Fibroblast of skin of left biceps (primary cell): ENCODE measurements at places on chromosomes 2 and 18.

- no peak for DNase-seq
Measured at GRCh38 chr2:74131901-74132300, 15.8 kb downstream of the BOLA3 start.

DNA sequence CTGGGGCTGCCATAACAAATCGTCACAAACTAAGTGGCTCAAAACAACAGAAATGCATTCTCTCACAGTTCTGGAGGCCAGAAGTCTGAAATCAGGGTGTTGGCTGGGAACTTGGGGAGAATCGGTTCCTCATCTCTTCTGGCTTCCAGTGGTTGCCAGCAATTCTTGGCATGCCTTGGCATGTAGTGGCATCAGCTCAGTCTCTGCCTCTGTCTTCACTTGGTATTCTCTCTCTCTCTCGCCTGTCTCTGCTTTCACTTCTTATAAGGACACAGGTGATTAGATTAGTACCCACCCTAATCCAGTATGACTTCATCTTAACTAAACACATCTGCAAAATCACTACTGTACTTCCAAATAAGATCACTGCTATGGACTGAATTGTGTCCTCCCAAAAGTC, 695.4 kb upstream of the ID2 start:
- no peak for DNase-seq

DNA sequence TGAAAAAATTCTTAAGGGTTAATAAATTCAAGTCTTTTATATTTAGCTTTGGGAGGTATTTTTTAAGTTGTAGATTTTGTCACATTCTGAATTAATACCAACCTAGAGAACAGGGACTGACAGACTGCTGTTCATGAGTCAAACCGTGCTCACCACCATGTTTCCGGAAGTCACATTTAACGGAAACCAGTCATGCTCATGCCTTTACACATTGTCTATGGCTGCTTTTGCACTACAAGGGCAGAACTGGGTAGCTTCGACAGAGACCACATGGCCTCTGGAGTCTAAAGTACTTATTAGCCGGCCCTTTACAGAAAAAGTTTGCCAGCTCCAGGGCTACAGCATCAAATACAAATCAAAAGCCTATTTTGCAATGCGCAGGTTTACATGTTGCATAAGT, 33.3 kb downstream of the LONRF2 start:
- no peak for DNase-seq

- no peak for DNase-seq
Measured at GRCh38 chr2:225437319-225437718, 37.8 kb downstream of the NYAP2 start.

GRCh38 chr18:38368246-38368645, 802.6 kb upstream of the CELF4 start:
- DNase-seq = no peak

- peak; percentile 42 for DNase-seq
Measured at GRCh38 chr2:203685081-203685621, 21.3 kb upstream of the CD28 start.

GRCh38 chr18:74799542-74799941, 201.9 kb downstream of the ZNF407 start:
- no peak for DNase-seq

DNA sequence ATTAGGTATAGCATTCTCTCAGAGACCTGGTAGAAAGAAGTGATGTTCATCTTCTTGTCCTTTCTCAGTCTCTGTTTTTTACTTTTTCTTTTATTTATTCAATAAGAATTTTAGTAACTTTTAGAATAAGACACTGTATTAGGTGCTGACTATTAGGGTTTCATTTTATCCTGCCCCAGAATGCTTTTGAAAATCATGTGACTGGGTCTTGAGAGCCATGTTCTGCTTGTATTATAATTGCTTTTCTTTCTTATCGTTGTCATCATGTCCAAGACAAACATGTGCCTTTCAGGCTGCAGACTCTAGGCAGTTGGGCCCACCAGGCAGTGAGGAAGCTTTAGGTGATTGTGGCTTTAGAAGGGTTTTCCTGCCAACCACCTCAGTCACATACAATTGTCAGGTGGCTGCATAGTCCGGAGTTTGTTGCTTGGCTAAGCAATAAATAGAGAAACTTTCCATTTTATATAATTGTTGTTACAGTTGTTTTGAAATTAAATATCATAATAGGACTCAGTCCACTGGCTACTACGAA, 15.1 kb downstream of the GRHL1 start:
- DNase-seq = no peak

GRCh38 chr2:131035826-131036231, 57.4 kb downstream of the FAM168B start:
- DNase-seq = no peak

DNA sequence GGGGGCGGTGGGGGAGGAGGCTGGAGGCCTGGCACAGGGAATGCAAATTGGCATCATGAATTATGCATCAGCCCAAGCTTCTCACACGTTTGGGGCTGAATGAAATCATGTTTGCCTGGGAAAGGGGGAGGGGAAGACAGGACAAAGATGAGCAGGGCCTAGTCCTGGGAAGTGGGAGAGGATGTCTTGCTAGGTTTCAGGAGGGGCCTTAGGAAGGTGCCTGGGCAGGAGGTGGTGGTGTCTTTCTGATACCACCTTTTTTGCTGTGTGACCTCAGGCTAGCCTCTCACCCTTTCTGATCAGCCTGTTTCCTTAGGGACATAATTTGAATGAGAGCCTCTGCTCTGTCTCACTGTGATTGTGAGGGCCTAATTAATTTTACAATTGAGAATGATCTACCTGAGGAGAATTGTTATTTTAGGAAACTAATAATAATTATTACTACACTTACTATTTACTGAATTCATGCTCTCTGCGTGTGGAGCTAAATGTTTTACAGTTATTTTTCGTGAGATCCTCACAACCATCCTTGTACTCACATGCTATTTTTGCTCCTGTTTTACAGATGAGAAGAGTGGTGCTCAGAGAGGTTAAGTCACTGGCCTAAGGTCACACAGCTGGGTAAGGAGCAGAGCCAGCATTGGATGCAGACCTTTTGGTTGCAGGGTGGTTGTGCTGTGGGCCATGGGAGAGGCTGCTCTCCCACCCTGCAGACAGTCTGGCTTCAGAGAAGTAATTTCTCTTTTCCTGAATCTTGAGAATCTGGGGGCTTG, 39.6 kb downstream of the INHBB start:
- no peak for DNase-seq

DNA sequence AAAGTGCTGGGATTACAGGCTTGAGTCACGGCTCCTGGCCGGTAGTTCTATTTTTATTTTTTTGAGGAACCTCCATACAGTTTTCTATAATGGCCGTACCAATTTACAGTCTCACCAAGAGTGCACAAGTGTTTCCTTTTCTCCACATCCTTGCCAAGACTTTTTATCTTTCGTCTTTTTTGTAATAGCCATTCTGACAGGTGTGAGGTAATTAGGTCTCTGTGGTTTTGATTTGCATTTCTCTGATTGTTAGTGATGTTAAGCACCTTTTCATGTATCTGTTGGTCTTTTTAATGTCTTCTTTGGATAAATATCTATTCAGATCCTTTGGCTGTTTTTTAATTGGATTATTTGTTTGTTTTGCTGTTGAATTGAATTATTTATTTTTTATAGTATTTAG, 9.3 kb downstream of the ARMC9 start:
- DNase-seq = no peak

GRCh38 chr2:31258351-31258750, 24.4 kb downstream of the EHD3 start:
- DNase-seq = no peak

DNA sequence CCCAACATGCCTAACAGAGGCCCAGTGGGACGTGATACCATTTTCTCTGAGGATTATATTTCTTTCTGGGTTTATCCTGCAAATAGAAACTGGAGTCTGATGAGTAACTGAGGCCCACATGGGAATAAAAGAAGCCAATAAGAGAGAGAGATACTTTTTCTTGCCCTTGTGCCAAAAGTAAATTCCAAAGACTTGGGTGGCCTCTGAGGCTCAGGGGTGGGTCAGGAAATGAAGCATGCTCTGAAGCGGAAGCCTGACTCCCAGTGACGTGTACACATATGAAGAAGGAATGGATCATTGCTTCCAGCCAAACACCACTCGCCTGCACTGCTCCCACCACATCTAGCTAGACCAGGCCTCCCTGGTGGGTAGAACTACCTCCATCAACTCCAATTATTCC, 273.6 kb upstream of the NCKAP5 start:
- DNase-seq = peak; percentile 95

GRCh38 chr2:45782986-45783385, 131.5 kb downstream of the PRKCE start:
- no peak for DNase-seq

DNA sequence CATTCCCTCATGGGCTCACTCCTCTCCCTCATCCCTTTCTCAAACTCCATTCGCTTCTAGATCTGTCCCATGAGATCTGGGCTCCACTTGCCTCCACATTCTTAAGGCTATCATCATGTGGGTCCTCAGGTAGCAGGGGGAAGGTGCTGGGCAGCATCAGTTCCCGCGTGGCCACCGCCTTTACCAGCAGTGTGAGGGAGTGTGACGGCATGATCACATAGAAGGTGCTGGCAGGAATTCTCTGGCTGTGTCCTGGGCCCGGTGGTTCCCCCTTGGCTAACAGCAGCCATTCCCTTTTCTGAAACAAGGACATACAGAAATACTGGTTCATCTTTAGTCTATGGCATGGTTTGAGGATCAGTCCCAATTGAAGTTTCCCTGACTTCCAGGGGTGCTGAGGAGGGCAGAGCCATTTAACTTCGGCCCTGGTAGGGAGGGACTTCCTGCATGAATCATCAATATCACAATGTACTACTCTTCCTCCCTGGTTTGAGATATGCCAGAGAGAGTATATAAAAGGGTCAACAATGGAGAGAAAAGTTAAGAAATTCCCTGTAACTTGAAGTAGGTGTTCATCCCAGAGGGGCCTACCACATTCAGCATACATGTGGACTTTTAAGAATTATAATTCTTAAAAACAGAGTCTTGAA, 7.7 kb downstream of the DOK1 start:
- DNase-seq = no peak

DNA sequence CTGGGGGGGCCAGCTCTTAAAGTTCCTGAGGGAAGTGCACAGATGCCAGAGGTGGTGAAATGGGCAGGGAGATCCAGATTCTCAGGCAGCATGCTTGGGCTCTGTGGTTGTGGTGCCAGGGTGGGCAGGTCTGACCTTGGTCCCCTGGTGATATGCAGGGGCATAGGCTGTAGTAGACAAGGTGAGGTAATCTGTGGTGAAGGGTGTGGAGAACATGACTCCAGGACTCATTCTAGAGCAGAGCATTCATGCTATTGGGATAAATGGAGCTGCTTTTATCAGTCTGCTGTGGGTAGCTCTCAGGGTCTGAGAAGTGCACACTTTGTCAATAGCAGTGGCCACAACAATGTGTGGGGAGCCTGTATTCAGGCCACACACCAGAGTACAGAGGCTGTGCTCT, 16.9 kb downstream of the ACVR1C start:
- DNase-seq = no peak

DNA sequence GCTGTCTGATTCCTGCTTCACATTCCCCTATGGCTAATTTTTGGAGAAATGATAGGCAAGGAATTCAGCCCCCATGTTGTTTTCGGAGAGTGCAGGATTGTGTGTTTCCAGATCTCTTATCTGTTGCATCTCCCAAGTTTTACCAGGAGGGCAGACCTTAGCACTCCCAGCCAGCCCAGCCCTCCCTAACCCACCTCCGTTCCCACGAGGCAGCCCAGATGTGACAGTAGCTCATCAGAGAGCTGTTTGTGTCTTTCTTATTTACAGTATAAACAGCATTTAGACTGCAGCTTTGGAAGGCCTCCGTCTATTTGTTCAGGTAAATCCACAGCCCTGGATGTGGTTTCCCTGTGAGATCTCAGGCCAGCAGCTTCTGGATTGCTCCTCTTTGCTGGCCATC, 91.6 kb downstream of the THNSL2 start:
- DNase-seq = no peak

DNA sequence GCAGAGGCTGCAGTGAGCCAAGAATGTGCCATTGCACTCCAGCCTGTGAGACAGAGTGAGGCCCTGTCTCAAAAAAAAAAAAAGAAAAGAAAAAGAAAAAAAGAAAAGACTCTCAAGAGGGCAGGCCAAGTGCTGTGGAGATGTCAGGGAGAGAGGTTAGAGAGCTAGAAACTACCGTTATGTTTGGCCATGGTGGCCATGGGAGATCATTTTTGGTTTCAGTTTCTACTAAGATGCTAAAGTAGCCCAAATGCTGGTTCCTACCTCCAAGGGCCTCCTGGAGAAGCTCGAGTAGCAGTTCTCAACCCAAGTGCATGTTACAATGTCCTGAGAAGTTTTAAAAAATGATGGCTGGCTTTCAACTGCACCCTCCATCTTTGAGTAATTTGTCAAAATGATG, 47.4 kb upstream of the TCF4 start:
- no peak for DNase-seq

DNA sequence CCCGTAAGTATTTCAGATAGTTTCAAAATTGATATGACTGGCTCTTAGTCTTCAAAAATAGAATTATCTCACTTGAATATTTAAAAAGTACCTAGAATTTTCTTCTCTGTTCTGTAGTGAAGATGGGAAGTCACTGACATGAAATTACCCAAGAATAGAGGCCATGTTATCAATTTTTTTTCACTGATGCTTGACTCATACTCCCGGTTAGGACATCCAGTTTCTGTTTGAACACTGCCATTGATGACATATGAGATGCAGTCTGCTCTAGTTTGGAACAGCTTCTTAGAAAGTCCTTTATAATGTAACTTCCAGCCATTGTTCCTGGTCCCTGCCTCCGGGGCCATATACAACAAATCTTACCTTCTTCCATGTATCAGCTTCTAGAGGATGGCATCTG, 26.0 kb downstream of the MAP3K20 start:
- no peak for DNase-seq

GRCh38 chr18:49185623-49186022, 234.9 kb upstream of the SMAD7 start:
- DNase-seq = no peak

- DNase-seq = no peak
Measured at GRCh38 chr2:134290358-134290757, 36.5 kb downstream of the MGAT5 start.

DNA sequence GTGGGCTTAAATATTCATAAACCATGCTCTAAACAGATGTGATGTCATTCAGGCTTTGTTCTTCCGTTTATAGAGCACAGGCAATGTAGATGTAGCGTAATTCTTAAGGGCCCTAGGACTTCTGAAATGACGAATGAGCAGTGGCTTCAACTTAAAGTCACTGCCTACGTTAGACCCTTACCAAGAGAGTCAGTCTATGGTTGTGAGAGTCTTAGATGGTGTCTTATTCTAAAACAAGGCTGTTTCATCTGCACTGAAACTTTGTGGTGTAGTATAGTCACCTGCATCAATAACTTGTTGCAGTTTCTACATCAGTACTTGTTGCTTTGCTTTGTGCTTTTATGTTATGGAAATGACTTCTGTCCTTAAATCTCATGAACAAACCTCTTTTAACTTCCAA, 56.0 kb downstream of the PIK3C3 start:
- no peak for DNase-seq

GRCh38 chr2:121039679-121040078, 245.3 kb downstream of the TFCP2L1 start:
- no peak for DNase-seq

DNA sequence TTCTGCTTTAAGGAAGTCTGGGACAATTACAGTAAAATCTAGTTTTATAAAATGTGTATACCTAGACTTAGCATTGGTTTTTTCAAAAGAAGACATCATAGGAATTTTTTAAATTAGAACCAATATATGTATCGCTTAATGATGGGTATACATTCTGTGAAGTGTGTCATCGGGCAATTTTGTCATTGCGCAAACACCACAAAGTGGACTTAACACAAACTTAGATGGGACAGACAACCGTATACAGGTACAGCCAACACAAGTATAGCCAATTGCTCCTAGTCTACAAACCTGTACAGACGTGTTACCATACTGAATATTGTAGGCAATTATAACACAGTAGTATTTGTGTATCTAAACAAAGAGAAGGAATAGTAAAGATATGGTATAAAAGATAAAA, 12.7 kb downstream of the MYO1B start:
- DNase-seq = no peak

- DNase-seq = peak; percentile 69
Measured at GRCh38 chr2:144513388-144514101, 6.4 kb downstream of the ZEB2 start.
